WTC11 (cell line): ENCODE measurements at places on chromosomes 13 and 19.

GRCh38 chr19:49210108-49210900 lies 52.7 kb downstream of the TRPM4 start:
- DNase-seq, result peak; percentile 96

DNA sequence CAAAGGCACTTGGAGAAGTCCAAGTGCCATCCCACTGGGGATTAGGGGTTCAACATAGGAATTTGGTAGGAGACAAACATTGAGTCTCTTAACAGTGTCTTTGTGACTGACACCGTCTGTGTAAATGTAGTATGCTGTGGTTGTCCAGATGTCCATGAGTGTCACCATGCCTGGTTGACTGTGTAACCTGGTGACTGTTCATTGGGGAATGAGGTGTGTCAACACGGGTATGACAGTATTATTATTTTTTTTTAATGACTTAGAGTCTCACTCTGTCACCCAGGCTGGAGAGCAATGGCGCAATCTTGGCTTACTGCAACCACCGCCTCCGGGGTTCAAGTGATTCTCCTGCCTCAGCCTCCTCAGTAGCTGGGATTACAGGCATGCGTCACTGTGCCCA lies 16.2 kb downstream of the PKN1 start:
- no peak for DNase-seq

DNA sequence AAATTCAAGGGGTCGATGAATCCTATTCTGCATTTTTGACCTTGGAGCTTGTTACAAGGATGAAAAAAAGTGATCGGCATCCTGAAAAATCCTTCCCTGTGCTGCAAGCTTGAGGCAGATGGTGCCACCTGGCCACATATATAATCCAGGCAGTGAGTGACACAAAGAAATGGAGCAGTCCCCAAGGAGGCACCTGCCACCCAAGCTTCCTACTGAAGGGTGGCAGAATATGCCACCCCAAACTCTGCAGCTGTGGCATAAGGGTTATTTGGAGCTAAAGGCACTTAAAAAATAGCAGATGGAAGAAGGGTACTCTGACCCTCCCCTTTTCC lies 15.4 kb downstream of the TMEM272 start:
- DNase-seq, result no peak

DNA sequence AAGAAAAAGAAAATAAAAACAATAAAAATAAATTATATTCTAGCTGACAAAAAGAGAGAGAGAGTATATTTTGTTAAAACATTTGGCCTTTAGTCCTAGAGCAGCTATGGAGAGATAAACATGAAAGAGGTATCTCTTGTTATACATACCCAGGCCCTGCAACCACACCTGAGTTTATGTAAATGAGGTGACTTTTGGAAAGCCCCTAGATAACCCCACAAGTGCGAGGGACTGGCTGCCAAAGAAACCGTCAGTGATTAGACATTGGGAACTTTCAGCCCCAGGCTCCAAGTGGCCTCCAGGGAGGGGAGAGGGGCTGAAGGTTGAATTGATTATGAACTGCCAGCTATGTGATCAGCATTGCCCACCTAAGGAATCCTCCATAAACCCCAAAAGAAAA lies 2.1 kb upstream of the NLRP7 start:
- DNase-seq, result no peak

- DNase-seq, result no peak
These were observed 360.9 kb downstream of the FGF9 start for GRCh38 chr13:22031702-22032286.

- DNase-seq, result no peak
These were observed 15.9 kb downstream of the MLLT1 start for GRCh38 chr19:6263735-6264444.

GRCh38 chr13:20873348-20873747 lies 29.2 kb downstream of the XPO4 start:
- DNase-seq, result no peak

DNA sequence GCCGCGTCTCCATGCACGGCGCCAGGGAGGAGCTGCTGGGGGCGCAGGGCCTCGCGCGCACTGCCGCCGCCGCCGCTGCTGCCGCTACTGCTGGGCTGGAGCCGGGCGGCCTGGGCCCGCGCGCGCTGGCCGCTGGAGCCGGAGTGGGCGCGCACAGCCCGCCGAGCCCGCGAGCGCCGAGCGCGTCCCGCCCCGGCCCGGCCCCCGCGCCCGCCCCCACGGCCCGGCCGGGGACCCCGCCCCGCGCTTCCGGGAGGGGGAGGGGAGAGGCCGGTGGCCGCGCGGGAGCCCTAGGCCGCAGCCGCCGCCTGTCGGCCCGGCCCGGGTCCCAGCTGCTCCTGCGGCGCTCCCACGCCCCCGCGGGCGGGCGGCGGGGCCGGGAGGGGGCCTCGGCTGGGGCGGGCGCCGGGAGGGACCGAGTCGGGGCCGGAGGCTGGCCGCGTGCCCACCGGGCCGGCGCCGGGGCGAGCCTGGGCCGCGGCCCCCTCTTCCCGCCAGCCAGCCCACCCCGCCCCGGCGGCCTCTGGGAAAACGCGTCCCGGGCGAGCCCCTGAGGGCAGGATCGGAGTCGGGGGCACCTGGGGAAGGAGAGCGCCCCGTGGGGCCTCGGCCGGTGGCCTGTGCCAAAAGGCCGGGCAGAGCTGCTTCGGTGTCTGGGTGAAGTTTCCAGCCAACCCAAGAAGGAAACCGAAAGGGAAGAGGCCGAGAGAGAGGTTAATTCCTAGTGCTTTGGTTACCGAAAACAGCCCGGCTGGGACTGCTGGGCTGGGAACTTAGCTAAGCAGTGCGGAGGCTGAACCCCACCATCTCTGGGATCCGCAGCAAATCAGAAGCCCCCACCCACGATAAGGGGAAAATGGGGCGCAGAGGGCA lies at the start of gene STK24:
Gene STK24 (minus strand): TSS at position 145 of the 873 bp plus-strand sequence. CDS start 321 bp downstream, outside the sequence.
- peak; percentile 64 for DNase-seq

GRCh38 chr13:46136688-46137087 lies 31.9 kb upstream of the CPB2 start:
- DNase-seq, result no peak

DNA sequence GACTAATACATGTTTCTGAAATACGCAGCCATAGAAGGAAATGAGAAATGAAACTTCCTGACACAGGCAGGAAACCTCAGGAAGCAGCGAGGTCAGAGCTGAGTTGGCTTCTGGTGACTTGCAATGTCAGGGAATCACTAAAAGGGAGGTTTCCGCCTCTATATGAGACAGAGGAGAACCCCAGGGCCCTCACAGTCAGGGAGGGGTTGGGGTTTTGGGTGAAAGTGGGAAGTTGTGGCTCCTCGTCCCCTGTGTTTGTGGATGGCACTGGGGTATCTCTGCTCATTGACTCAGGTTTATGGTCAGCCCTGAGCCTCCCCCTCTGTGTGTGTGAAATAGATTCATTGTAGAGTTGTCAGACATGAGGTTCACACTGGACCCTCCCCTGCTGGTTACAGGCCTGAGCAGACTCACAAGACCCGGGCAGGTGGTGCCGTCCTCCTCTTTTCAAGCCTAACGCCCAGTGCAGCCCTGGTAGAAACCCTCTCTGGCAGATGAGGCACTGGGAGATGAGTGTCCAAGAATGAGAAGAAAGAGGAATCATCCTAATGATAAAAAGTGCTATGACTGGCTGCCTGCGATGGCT lies 5.5 kb upstream of the LILRA6 start:
- no peak for DNase-seq

- no peak for DNase-seq
These were observed 151.6 kb downstream of the ZNF486 start for GRCh38 chr19:20318616-20319015.

DNA sequence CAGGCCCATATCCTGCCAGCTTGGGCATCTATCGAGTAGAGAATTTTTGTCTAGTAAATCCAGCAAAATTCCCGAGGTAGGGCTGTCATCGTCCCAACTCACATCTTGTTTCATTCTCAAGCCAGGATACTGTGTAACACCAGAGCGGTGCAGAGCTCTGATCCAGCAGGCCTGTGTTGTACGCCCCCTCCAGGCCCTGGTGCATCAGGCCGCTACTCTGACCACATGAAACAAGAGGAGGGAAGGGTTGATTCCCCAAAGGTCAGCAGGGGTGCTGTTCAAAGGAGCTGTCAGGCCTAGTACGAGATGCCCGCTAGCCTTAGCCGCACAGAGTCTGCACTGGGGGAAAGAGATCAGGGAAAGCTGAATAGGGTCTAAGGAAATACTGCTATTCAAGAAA lies 276.0 kb downstream of the SLC7A1 start:
- peak; percentile 61 for DNase-seq

DNA sequence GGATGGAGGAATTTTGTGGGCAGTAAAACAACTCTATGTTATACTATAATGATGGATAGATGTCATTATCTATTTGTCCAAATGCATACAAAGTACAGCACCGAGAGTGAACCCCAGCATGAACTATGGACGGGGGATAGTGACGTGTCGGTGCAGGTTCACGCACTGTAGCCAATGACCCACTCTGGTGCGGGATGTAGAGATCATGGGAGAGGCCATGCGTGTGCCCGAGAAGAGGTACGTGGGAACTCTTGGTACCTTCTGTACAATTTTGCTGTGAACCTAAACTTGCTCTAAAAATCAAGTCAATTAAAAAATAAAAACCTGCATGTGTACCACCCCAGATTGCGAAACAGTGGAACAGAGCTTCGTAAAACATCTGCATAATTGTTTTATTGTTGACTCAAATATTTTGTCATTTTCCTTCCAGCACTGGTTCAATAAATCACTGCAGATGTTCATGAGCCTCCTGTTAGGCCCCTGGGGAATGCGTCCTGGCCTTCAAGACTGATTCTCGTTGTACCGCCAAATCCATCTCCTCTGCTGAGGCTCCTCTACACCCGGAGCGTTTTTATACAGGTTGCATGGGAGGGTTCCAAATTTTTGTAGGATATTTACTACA lies 30.9 kb downstream of the COL4A1 start:
- DNase-seq, result no peak

DNA sequence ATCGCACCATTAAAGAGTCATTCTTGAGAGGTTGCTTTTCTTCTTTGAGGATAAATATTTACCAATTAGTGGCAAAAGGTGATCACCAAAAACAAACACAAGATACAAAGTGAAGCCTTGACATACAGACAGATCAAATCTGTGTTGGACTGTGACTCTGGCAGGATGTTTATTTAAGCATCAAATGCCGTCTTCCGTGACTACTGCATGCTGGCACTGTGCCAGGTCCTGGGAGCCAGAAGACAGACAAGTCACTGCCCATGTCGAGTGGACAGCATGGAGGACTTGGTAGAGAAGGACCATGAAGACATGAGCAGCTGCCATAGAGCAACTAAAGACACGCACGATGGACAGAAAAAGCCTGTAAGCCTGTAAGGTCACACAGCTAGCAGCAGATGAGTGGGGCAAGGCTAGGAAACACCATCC lies 92.8 kb upstream of the FARP1 start:
- no peak for DNase-seq

- no peak for DNase-seq
These were observed 20.5 kb upstream of the VSTM2B start for GRCh38 chr19:29505097-29505824.

GRCh38 chr19:39297931-39298634 lies 1.9 kb downstream of the IFNL1 start:
- DNase-seq, result no peak

DNA sequence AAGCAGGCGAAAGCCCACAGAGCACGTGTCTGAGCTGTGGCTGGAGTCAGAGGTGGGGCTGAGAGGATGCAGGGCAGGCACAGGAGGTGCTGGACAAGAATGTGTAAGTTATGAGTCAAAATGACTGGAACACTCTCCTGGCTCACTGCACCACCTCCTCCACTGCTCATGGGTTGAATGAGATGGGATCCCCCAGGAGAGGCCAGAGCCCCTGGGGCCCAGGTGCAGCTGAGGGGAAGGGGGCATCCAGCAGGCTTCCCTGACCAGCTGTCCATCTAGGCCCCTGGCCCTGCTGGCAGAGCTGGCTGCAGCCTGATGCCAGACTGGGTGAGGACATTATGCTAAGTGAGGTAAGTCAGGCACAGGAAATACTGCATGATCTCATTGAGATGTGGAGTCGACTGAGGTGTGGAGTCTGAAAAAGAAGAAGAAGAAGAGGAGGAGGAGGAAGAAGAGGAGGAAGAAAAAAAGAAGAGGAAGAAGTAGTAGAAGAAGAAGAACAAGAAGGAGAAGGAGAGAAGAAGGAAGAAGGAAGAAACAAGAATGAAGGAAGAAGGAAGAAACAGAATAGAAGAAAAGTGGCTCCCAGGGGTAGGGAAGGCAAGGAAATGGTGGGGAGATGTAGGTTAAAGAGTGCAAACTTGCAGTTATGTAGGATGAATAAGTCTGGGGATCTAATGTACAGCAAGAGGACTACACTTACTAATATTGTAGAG lies 747.4 kb downstream of the UQCRFS1 start:
- DNase-seq, result no peak

GRCh38 chr19:5520501-5520900 lies 47.3 kb downstream of the TINCR start:
- DNase-seq, result no peak

- DNase-seq, result peak; percentile 76
These were observed at the start of gene TRPC4 for GRCh38 chr13:37869756-37870488. Gene TRPC4, minus strand, starts transcription at chr13:37869772. Its CDS starts 86,439 bp downstream, at chr13:37783333.

GRCh38 chr19:39676004-39676403 lies 20.3 kb downstream of the LGALS16 start:
- DNase-seq, result no peak

- no peak for DNase-seq
These were observed 510.0 kb upstream of the KLF12 start for GRCh38 chr13:74644229-74644628.

- no peak for DNase-seq
These were observed 8.3 kb upstream of the DZIP1 start for GRCh38 chr13:95652821-95653220.

DNA sequence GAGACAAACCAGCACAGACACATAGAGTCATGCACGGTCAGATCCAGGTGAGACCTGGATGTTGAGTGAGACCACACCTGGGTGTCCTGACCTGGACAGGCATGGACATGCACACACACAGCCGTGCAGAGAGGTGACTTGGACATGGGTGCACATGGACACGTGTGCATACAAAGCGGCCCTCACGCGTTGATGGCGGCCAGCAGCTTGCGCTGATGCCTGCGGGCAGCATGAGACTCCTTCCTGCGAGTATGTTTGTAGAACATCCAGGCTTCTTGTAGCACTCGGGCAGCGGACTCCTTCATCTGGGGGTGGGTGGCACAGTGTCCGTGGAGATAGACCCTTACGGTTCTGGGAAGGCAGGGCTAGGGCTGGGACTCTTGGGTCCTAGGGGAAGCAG lies 11.5 kb downstream of the KCNN4 start:
- no peak for DNase-seq

DNA sequence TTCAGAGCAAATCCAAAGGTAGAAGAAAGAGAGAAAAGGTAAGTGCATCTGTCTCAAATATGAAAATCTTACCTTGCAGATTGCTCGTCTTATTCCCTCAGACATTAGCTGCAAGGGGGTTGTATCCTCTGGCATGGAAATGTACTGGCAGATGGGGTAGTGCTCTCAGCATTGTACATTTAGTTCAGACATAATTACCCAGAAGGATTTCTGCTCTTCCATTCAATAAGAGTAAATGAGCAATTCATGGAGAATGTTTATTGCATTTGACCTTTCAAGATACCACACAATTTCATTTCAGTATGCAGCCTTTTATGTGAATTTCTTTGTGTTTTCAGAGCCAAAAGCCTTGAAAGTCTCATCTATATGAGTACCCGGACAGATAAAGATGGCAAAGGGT lies 63.8 kb downstream of the SCEL start:
- no peak for DNase-seq

GRCh38 chr13:107211073-107211472 lies 643.1 kb upstream of the ARGLU1 start:
- peak; percentile 79 for DNase-seq

- no peak for DNase-seq
These were observed 4.8 kb upstream of the DACH1 start for GRCh38 chr13:71871844-71872243.
